ENCODE measurements at places on chromosomes 11 and 22.

DNA sequence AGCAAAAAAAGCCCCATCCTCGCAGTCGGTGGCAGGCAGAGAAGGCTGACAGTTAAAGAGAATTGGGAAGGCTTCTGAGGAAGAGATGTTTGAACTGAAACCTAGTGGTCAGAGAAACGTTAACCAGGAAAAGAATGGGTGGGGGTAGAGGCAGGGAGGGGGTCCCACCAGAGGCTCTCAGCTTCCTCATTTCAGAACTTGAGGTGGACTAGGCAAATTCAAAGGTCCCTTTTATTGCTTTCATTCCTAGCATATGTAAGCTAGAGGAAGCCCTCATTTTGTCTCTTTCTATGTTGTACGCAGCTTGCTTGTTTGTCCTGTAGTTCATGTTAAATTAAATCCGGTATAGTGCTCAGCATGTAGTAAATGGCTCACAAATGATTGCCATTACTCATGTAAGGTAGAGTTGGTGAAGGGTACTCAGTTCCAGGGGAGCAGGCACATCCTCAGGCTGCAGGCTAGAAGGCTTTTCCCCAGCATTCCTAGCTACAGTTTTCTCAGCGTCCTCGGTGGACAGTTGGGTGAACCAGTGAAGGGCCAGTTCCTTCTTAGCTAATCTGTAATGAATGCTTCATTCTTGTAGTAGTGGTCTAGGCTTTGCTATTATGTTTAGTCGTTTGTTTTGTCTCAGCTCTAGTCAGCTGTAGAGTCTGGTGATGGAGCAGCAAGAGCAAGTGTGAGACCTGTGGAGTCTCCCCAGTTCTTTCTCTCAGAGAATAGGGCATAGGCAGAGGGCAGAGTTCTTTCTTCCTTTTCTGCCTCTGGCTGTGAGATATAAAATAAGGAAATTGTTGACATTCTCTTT lies 58.6 kb downstream of the UVRAG start:
- DNase-seq, result no peak

DNA sequence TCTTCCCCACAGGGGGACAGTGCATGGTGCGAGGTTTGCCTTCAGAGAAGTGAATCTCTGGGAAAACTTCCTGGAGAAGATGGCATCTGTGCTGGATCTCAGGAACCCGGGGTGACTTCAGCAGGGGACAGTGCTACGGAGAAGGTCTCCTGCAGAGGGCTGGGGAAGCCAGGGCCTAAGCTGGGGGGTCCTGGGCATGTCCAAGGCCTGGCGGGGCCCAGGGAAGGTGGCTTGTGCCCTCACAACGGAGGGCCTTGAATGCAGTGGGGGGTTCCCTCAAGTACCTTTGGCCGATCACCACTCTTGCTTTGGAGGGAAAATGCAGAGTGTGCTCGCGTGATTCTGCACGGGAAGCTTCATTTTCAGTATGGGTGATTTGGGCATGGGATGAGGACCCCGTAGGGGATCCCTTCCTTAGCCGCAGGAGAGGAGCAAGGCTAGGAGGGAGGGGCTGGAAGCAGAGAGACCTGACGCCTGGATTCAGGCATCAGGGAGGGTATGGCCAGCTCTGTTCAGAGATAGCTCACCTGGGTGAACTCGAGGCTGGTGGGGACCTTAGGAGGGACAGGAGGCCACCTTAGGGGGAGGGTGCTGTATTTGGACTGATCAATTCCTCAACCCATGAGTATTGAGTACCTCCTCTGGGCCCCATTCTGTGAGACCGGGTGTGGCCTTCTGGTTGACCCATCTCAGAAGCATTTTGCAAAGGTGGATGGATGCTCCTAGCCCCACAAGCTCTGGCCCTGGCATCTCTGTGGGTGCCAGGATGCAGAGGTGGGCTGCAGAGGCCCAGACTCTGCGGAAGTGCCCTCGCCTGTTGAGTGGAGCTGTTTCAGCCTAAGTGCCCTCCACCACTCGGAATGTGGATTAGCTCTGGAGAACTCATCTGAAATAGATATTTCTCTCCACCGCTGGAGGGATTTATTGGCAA lies 529.4 kb downstream of the TBC1D22A start:
- no peak for DNase-seq

DNA sequence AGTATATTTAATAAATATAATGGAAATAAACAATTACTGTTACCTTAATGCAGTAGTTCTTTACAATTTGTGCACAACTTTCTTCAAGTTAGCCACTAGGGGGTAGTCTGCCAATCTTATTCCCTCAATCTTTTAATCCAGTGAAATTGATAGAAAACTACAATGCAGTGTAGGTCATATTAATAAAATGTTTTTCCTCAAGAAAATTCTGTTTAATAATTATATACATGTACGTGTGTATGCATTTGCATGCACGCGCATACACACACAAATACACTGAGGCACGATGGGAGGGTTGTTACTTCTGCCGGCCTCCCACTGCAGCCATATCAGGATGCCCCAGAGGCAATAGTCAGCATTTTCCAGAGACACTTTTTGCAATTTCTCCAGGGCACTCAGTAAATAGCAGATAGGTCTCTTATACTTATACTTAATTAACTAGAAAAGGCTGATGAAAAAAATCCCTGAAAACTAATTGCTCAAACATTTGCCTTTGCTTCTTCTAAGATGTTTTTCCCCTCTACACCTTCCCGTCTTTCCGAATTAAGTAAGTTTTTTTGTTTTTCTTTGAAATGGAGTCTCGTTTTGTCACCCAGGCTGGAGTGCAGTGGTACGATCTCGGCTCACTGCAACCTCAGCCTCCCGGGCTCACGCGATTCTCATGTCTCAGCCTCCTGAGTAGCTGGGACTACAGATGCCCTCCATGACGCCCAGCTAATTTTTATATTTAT lies 3.1 kb downstream of the GAB2 start:
- no peak for DNase-seq

- DNase-seq, result no peak
Observed at GRCh38 chr11:46570790-46571398, 22.9 kb downstream of the AMBRA1 start.

DNA sequence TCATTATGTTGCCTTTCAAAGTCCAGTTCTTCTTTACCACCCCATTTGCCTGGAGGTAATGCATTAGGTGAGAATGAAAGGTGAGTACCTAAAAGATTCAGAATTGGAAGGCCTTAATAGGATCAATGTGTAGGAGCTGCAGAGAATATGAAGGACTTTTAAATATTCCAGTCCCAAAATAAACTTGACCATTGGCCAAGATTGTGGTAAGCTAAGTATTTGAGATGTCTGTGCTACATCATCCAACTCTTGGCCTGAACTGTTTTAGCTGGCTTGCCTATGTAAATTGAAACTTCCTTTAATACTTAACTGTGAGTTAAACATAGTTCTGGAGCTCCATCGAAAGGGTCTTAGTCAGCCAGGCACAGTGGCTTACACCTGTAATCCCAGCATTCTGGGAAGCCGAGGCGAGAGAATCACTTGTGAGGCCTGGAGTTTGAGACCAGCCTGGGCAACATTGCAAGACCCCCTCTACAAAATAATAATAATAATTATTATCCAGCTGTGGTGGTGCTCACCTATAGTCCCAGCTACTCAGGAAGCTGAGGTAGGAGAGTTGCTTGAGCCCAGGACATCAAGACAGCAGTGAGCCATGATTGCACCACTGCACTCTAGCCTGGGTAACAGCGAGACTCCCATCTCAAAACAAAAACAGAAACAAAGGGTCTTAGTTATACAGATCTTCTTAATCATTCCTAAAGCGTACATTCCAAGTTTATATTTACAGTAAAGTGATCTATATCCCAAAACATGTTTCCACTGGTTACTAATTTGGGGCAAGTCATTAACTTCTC lies 29.8 kb downstream of the MTMR3 start:
- DNase-seq, result no peak

- no peak for DNase-seq
Observed at GRCh38 chr11:16809886-16810668, 71.6 kb downstream of the C11orf58 start.

GRCh38 chr11:76480241-76480640 lies 35.4 kb downstream of the EMSY start:
- no peak for DNase-seq

- no peak for DNase-seq
Observed at GRCh38 chr22:16387088-16387487, 205.5 kb downstream of the CCT8L2 start.

DNA sequence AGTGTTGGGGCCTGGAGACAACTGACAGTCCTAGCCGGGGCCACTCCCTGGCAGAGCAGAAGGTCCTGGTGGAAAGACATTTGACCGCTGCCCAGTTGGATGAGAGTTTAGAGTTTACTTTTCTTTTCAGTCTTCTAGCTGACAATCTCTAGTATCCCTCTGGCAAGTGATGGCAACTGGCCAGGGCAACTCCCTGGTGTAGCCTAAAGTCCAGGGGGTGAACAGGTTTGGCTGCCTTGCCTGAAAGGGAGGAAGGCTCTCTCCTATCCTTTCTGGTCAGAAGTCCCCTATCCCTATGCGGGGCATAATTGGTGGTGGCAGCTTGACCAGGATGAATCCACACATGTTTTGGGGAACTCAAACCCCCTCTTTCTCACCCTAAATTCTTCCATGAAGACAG lies 16.8 kb upstream of the MSANTD2 start:
- no peak for DNase-seq

DNA sequence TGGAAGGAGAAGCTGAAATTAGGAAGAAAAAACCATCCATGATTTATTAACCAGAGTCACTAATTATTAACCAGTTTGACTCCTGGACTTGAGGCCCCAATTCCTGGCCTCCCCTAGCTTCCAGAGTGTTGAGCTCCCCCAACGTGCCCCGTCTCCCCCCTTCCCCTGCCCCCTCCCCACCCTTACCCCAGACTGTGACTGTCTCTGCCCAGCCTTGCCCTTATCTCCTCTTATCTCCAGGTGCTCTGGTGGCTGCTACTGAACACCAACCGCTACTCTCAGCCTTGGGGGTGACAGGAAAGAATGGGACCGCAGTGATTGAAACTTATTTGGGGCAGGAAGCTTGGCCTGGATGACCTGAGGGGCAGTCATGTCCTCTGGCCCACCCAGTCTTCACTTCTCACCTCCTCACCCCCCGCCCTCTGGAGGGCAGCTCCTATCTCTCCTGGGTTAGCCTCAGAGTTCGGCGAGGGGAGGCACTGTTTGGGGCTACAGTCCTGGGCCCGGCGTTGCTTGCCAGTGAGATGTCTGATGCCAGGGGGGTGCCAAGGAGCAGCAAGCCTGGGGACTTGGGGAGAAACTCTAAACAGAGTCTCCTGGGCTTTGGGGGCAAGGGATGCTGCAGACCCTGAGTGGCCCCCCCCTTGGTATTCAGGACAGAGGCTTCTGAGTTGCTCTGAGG lies 15.5 kb downstream of the NECTIN1 start:
- no peak for DNase-seq

GRCh38 chr11:10609636-10610035 lies 41.2 kb upstream of the LYVE1 start:
- DNase-seq, result no peak

- no peak for DNase-seq
Observed at GRCh38 chr22:25701056-25701780, 40.8 kb upstream of the MYO18B start.

- no peak for DNase-seq
Observed at GRCh38 chr11:18615628-18616392, 16.2 kb downstream of the MISFA start.

- no peak for DNase-seq
Observed at GRCh38 chr11:62875698-62876478, 4.8 kb upstream of the SLC3A2 start.

GRCh38 chr22:44639891-44640617 lies 62.0 kb upstream of the PRR5 start:
- DNase-seq, result no peak

GRCh38 chr11:62269654-62270278 lies at the start of gene SCGB2A2:
SCGB2A2 (plus strand) TSS chr11:62270158; CDS start chr11:62270217, 59 bp downstream.
- DNase-seq, result no peak

DNA sequence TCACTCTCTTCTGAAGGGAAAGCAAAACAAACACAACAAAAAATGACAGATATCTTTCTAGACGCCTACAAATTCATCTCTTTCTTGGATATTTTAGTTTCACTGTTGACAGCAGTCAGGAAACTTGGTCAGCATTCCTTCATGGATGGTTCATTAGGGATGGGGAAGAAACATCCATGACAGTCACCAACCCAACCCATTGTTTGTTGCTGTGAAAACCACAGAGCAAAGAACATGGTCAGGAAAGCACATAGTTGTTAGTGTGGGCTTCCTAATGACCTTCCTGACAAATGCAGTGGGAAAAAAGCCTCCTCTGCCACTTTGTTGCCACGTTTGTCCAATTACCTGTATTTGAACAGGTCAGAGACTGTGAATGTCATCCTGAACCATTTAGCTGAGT lies 139.8 kb upstream of the SNX19 start:
- no peak for DNase-seq

GRCh38 chr11:34464591-34465051 lies 25.9 kb downstream of the CAT start:
- DNase-seq, result no peak

DNA sequence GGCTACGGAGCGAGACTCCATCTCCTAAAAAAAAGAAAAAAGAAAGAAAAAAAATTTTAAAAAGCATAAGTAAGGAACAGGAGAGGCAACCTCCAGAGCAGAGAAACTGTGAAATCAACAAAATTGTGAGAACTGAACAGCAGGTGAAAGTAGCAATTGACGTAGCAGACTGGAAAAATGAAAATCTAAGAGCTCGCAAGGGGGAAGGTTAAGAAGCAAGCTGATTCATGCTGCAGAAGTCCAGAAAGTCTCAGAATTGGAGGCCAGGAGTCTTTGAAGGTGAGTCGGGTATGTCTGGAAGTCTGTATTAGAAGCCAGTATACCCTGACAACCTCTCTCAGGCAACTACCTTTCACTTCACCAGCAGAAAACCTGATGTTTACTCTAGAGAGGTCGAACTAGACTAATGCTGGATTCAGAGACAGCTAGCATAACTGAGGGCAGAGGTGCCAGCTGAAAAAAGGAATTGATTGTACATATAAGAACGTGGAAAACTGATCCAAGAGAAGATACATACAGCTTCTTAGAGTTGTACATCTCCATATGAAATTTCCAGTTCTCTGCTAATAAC lies 161.5 kb downstream of the WNT11 start:
- no peak for DNase-seq

DNA sequence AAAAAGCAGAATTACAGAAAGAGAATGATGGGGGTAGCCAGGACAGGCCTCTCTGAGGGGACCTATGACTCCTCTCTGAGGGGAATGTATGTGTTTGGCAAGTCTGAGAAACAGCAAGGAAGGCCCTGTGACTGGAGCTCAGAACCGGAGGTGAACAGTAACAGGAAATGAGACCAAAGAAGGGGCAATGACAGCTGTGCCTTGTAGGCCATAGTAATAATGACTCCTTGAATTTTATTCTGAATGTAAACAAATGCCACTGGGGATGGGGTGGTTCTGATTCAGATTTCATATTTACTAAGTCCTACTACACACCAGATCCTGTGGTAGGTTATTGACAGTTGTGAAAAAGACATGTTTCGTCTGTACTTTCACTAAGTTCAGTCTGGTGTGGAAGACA lies 52.8 kb upstream of the APOA1 start:
- no peak for DNase-seq

- no peak for DNase-seq
Observed at GRCh38 chr11:75194147-75194546, 43.2 kb downstream of the SLCO2B1 start.

DNA sequence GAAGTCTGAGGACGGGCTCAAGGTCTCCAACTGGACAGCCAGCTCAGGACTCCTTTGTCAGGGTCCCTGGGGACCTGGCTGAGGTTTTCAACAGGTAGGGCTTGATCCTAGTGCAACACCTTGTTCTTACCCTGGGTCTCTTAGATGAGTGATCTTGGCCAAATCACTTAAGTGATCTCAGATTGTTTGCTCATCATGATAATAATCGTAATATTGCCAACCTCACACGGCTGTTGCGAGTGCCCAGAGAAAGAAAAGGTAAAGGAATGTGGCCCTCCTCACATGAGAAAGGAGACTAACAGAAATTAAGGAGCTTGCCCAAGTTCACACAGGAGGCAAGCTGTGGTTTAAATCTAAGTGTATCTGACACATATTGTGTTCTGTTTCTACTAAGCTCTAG lies 28.5 kb downstream of the POU2AF3 start:
- no peak for DNase-seq
